Suppressor macrophage (primary cell): ENCODE measurements at places on chromosomes 4 and X.

DNA sequence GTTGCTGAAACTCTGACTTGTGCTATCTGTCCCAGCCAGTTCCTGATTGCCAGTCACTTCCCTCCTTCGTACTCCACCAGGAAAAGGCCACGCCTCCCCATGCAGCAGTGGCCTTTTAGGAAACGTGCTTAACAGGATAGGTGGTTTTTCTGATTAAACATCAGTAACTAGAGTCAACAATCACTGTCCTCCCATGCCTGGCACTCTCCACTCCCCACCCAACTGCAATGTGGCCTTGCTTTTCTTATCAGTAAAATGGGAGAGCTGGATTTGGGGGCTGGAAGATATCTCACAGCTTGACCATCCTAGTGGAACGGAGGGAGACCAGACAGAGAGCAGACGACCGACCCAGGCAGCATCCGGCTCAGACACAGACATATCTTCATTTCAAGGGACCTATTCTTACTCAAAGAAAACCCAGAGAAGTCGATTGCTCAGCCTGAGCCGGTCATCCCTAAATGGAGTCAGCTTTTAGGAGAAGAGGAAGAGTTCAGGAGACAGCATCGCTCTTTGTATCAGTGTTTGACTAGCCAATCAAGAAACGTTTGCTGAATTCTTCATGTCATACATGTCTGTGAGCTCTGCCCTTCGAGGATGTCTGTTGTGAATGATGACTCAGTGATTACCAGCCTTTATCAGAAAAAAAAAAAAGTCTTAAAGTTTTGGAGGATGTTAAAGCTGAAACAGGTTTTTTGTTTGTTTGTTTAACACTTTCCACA, 12.7 kb upstream of the UBA6 start:
- no peak for DNase-seq

DNA sequence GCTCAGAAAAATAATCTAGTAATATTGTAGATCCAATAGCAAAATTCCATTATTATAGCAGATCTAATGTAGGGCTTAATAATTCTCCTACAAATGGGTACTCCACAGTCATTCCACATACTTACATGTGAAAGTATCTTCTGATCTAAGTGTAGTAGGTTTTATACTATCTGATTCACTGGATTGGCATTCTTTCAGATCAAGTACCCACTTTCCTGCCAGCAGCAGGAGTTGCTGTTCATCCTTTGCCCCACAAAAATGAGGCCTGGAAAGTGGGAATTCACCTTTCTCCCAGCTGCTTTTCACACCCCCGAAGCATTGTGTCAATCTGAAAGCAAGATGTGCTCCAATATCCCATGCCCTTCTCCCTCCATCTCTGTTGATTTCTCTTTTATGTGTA, 77.1 kb upstream of the RXFP1 start:
- no peak for DNase-seq

DNA sequence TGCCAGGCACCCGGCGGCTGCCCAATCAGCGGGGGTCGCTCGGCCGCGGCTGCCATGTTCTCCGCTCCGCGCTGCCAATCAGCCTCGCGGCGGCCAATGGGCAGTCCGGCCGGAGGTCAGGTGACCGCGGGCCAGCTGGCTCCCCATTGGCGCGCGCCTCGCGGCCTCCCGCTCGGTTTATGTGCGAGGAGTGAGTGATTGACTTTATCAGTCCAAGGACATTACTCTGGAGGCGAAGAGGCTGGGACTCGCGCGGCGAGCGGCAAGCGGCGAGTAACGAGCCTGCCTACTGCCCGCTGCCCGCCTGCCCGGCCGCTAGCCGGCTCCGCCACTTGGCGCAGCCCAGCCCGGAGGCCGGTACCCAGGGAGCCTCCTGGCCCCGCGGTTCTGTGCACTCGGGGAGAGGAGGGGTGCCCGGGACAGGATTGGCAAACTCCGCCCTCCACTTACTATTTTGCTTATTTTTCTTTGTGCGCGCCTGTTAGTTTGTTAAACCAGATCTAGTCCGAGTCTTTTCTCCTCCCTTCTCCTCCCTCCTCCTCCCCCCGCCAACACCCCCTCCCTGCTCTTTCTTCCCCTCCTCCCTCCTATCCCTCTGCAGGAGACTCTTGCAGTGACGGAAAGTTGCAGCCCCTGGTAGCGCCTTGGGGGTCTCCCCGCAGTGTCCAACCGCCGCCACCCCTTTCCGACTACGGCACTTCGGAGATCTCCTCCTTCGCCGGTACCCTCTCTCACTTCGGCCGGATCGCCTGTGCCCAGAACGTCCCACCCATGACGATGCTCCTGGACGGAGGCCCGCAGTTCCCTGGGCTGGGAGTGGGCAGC, at the start of gene ZIC3:
TSS of gene ZIC3 (plus strand) at position 207 of the 825 bp plus-strand sequence. CDS start at position 772, 565 bp downstream.
- DNase-seq = peak; percentile 22

DNA sequence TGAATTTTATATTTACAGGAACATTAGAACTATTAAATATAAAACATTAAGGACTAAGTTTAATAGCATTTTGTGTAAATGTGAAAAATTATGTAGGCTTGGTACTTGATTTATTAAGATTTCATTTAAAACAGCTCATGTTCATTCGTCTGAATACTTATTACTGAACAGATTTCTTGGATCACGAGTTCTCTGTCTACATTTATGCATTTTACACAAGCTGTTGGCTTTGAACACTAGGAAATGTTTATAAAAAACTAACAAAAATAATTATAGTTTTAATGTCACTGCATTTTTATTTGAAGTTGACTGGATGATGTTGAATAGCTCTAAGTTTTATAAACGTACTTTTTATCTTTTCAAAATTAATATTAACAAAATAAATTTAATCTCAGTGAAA, 888.7 kb downstream of the CCSER1 start:
- DNase-seq = no peak

DNA sequence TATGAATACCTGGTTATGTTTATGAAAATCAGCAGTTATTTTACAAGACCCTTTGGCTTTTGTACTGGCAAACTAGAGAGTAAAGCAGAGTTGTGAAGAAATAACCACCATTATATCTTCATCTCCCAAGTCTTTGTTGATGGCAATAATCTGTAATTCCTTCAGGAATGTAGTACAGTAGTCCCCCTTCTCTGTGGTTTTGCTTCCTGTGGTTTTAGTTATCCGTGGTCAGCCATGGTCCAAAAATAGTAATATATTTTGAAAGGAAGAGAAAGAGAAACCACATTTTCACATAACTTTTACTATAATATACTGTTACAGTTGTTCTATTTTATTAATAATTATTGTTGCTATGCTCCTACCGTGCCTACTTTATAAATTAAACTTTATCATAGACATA, 27.8 kb downstream of the BANK1 start:
- no peak for DNase-seq

- DNase-seq = no peak
These were observed 190.6 kb downstream of the NSUN7 start for GRCh38 chr4:40940317-40940741.

DNA sequence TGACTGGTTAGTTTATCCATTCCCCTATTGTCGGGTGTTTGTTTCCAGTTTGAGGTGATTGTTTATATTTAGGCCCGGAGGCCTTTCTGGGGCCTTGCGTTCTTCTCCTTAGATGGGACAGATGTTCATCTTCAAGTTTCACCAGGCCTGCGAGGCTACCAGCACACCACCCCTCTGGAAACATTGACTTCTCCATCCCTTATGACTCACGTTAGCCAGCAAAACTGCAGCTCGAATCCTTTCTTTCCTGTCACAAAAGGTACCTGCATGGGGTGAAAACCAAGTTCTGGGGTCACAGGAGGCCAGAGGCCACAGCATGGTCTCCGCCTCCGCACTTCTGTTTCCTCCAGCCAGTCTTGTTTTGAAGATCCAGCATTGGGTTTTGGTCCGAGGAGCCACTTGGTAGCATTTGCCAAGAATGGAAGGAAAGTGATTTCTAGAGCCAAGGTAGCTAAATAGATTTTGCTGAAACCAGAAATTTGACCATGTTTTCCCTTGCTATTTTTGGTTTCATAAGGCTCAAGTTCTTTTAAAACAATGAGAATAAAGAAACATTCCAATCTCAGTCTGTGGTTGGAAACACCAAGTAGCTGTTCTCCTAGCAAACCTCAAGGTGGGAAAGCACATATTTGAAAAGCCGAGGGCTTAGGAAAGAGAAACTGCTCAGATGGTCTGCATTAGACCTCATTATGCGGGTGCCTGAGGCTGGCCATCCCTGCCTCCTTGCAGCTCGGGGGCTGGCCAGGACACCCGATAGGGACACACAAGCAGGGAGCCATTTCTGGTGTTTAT, 5.6 kb downstream of the NYX start:
- DNase-seq = no peak

- DNase-seq = peak; percentile 17
These were observed 3.5 kb upstream of the SLIT2 start for GRCh38 chr4:20248155-20248558.

DNA sequence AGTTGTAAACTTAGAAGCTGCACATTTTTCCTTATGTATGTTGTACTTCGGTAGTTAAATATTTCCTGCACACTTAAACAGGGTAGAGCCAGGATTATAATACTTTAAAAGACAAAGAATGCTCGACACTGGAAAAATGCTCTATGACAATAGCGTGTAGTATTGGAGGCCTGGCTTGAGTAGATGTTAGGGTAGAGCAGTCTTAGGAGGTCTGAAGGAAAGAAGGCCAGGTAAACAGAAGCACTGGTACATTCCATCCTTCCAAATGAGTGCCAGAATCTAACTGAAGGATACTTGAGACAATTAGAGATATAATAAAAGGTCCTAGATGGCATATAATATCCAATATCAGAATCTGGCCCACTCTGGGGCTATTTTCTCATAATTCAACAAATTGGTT, 42.3 kb downstream of the ATXN3L start:
- DNase-seq = no peak

DNA sequence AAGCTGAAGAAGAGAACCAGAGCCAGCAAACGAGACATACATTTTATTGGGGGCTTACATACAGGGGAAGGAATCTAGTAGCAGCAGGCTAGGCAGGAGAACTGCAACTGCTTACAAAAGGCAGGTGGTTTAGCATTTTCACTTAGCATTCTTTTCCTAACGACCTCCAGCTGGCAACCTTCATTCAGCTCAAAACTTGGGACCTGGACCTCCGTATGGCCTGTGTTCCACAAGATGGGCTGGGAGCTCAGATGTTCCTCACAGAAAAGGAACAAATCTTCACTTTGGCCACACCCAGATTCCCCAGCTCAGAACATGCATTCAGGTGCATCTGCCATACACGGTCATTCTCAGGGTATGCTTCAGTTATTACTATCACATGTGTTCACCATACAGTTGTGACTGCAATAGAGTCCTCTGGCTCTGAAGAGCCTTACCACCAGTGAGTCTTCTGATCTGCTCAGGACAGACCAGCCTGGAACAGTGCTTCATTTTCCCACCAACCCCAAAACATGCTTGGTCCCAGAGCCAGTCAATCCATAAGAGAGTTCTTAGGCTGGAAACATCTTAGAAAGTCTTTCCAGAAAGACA, 29.6 kb upstream of the AP1AR start:
- no peak for DNase-seq

DNA sequence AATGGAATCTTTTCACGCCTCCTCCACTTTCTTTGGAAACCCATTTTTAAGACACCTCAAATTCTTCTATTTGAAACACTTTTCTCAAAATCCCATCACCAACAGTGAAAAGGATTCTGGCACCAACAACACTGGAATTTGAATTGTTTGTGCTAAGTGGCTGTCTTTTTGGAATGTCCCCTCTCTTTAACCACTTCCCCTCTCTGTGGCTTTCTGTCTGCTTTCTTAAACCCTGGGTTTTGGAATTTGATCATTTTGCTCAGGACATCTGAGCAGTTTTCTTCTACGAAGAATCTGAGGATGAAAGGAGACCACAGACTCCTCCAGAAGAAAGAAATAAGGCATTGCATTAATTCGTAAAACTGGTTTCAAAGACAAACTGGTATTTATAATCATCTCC, 89.0 kb downstream of the MXRA5 start:
- DNase-seq = no peak

GRCh38 chr4:168707205-168707604, 210.4 kb downstream of the PALLD start:
- no peak for DNase-seq

DNA sequence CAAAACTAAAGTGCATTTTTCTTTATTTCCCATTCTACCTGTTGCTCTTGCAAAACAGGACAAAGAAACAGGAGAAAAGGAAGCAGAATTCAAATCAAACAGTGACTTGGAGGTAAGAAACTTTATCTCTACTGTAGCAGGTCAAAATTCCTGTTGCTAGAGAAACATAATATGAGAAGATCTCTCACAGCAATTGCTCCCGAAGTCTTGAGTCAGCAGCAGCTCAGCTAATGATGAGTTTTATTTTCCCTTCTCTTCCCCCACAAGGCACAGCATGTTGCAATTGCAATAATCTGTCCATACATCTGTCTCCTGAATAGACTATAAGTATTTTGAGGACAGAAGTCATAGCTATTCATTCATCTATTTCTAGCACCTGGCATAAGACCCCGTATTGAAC, 112.7 kb downstream of the CLNK start:
- no peak for DNase-seq

DNA sequence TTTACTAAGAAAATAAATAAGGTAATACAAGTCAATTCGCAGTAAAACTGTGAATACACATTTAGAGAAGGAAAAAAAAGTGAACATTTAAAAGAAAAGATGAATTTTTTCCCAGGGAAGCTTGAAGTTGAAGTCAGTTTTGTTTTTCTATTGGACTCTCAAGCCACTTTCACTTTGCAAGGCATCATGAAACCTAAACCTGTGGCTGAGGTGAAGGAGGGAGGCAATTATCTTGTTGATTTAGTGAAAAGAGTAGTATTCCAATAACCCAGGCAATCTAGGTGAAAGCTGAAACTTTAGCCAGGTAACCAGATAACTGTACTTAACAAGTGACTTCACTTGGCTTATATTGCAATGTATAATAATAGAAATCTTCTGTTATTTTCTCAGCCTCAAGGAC, 138.6 kb downstream of the HDX start:
- no peak for DNase-seq

DNA sequence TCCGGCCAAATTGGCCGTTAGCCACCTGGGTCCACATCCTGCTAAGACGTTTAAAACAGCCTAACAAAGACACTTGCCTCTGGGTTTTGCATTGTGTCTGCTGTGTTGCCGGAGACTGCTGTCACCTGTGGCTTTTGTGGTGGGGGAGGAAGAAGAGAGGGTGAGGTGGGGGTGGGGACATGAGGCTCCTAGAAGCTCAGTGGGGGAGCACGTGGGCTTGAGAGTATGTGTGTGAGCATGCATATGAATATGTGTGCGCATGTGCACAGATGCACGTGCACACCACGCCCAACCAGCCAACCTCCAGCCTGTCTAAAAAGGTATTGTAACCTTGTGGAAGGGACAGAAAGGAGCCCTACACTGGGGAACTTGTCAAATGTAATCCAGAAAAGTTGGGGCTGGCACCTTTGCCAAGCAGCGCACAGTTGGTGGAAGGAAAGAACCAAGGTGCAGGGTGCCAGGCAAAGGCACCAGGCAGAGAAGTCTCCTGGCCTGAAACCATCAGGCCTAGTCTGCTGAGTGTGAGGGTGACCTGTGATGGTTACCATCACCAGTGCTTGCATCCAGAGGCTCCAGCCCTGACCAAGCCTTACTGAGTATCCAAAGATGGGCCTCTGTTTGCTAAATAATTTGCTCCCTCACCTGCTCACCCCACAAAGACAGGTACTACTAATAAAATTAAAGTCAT, 10.1 kb upstream of the SASH3 start:
- no peak for DNase-seq

- no peak for DNase-seq
These were observed 96.4 kb upstream of the ARX start for GRCh38 chrX:25112156-25112555.

- no peak for DNase-seq
These were observed 136.5 kb upstream of the GALNTL6 start for GRCh38 chr4:171676555-171677215.

- DNase-seq = no peak
These were observed 99.5 kb downstream of the CCSER1 start for GRCh38 chr4:90226734-90227133.

- no peak for DNase-seq
These were observed 273.2 kb downstream of the ADGRL3 start for GRCh38 chr4:61473306-61473705.
